ENCODE measurements at places on chromosomes 6 and 20.

DNA sequence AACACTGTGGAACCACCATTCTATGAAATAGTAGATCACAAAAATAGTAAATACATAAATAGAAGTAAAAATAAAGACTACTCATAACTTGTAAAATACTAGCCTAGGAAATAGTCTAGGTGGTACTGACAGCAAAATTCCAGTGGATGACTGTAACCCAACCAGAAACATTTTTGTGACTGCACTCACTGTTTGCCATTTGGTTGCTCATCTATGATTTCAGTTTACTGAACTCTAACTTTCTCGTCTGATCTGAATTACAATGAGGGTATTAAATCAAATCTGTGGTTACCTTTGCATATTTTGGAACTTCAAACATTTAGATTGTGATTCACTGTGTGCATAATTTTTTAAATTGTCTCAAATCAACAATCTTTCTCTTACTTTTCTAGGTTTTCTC, 151.1 kb downstream of the KHDC1L start:
- DNase-seq = no peak

- DNase-seq = no peak
Measured at GRCh38 chr6:142942805-142943227, 2.2 kb downstream of the HIVEP2 start.

DNA sequence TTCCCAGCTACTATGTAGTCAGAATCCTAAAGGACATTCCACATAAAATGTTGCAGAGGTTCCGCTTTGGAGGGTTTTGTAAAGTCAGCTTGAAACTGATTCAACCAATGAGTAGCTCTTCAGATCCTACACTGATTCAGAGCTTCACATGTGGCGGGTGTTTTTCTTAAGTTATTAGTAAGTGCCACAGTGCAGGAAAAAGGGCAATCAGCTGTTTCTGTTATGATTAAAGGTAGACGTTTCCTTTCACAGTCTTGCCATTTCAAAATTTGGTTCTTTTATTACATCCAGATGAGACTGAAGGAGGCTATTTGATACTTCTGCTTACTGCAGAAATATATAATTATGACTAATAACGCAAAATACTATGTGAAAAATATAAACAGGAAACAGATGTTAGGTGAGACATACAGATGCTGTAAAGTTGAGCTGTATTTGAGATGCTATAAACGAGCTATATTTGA, 443.9 kb downstream of the CDKAL1 start:
- DNase-seq = no peak

- no peak for DNase-seq
Measured at GRCh38 chr20:334578-334977, 9.2 kb downstream of the SOX12 start.

GRCh38 chr20:18313411-18313810, 25.1 kb downstream of the ZNF133 start:
- no peak for DNase-seq

- DNase-seq = no peak
Measured at GRCh38 chr6:166027761-166028160, 139.9 kb downstream of the TBXT start.

DNA sequence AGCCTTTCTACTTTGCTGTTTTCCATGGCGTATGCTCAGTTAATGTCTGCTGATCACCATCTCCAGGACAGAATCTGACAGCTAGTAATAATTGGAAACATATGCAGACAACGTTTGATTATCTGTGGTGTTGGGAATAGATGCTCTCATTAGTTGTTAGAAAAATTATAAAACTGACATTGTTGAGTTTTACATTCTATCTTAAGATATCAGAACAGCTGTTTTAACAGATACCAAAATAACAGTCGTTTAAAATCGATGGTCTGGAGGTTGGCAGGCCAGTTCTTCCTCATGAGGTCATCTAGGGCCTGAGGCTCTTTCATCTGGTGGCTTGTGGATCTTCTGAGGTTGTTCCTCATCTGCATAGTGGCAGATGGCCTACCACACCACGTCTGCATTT, 137.6 kb downstream of the AIG1 start:
- no peak for DNase-seq

All from neuronal stem cell (in vitro differentiated cells).